ENCODE measurements at places on chromosomes 11 and 22. TPM values are rescaled to one million over a fixed set of nuclear protein-coding genes. Genes with fewer than 3 reads are reported as not detected.

NOX4 gene
- 11.8 TPM for total RNA-seq

DNA sequence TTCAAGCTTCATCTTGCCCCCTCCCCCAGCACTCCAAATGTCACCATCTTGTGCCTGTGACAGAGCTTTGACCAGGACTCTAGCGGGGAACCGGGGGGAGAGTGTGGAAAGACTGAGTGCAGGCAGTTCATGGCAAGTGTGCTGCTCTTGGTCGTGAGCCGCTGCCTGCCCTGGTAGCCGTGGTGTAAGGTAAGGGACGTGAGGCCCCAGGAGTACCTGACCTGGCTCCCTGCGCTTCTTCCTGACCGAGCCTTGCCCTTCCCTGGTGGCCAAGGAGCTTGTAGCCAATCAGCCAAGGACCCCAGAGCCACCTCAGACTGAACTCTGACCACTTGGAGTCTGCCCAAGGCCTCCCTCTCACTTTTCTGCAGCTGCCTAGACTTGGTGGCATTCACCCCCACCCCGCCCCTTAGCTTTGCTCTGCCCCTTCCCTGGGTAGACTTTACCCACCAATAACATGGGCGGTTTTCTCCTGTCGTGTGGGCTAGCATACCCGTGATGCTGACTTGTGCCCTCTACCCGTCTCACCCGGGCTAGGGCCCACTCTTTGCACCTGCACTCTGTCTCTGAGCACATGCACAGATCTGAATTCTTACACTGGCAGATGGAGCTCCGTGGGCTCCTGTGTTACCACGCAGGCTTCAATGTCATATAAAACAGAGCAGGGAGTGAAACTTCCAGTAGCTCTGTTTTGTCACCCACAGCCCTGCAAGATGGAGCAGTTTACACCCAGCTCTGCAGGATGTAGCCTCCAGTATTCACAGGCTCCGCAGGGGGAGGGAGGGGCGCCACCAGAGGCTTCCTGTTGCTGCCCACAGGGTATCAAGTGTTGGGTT lies 1.5 kb downstream of the DGKZ start:
- no peak for DNase-seq

ZP1 gene
- total RNA-seq, result not detected

- DNase-seq, result no peak
Observed at GRCh38 chr11:125313271-125314219, 149.0 kb downstream of the PKNOX2 start.

TRIM51 gene
- not detected for total RNA-seq

DNA sequence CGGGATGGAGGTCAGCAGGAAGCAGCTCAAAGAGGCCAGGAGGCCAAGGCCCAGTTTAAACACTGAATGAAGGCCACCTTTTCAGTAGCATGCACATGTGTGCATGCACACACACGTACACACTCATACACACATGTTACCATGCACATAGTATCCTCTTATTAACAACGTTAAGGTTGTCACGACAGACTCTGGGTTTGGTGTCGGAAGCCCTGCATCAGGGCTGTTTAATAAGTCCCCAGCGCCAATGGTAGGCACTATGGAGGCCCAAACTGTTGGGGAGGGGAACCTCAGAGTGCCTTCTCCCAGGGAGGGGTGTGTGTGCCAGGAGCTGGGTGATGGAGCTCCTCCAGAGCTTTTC lies 39.5 kb upstream of the ADA2 start:
- no peak for DNase-seq

GRCh38 chr11:70305501-70305900 lies 35.0 kb downstream of the PPFIA1 start:
- DNase-seq, result no peak

DNA sequence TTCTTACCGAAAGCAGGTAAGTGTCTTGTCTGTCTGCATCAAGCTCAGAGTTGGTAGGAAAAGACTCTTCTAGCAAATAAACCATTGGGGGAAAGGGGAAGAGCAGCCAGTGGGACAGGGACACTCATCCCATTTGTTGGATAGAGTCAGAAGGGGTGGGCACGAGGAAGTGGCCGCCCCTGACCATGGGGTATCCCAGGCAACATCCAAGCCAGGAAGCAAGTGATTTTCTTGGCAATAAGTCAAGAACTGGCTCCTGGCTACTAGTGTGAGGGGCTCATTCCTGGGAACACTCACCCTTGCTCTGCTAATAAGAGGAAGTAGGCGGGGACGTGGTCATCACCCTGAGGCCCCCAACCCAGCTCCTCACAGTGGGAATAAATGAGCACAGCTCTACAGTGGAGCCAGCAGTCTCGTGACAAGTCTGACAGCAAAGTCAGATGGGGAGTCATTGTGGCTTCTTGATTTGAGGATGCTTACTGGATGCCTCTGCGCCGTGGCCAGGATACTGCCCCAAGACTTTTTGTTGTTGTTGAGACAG lies 6.7 kb downstream of the SLC25A18 start:
- DNase-seq, result no peak

GRCh38 chr11:111846636-111847035 lies 24.7 kb downstream of the ALG9 start:
- no peak for DNase-seq

GRCh38 chr22:43592476-43592875 lies 180.7 kb downstream of the MPPED1 start:
- no peak for DNase-seq

HTR3B gene
- total RNA-seq, result 0.41 TPM

IFITM2 gene
- 5.3 TPM for total RNA-seq

PTPRCAP gene
- total RNA-seq, result not detected

ALDH3B1 gene
- total RNA-seq, result 0.41 TPM

C11orf86 gene
- total RNA-seq, result not detected

- DNase-seq, result no peak
Observed at GRCh38 chr11:46984987-46985386, 48.4 kb downstream of the CSTPP1 start.

- DNase-seq, result no peak
Observed at GRCh38 chr11:119872611-119873310, 143.8 kb upstream of the NECTIN1 start.

GRCh38 chr11:77370217-77370616 lies 68.7 kb upstream of the GDPD4 start:
- DNase-seq, result no peak

DNA sequence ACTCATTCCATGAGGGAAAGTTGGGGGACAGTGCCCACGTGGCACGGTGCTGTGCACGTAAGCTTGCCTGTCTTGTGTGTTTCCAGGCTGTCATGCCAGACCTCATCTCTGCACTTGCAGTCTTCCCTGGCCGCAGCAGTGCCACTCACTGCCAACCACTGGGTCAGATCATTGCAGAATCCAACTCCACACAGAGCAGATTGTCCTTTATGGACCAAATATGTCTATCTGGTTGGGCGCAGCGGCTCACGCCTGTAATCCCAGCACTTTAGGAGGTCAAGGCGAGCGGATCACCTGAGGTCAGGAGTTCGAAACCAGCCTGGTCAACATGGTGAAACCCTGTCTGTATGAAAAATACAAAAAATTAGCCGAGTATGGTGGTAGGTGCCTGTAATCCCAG lies 4.4 kb upstream of the PPARA start:
- no peak for DNase-seq

DNA sequence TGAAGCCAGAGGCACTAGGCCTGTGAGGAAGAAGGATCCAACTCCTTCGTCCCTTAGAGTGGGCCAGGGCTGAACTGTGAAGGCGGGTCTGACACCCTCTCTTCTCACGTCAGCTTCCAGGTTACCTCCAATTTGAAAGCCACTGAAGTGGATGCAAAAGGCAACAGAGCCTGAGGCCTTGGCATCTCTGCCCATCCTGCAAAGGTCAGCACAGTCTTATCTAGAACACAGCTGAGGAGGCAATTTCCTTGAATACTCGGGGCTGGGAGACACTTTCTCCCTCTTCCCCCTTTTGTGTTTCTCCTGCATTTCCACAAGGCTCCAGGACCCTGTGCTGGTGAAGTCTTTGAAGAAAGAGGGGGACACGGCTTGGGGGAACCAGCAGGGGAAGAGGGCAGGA lies 91.6 kb upstream of the PAX6 start:
- DNase-seq, result no peak

APOA5 gene
- total RNA-seq, result not detected

C11orf68 gene
- 11.8 TPM for total RNA-seq

MUC2 gene
- total RNA-seq, result not detected
